ENCODE measurements at places on chromosomes 4 and X.
A peak's percentile ranks its signal among the peaks of the same experiment; 100 is the strongest.

- no peak for DNase-seq
These were observed 12.9 kb downstream of the PGM2 start for GRCh38 chr4:37839426-37839825.

- DNase-seq: no peak
These were observed 62.4 kb upstream of the UGT2B15 start for GRCh38 chr4:68732653-68733466.

GRCh38 chrX:110132450-110133114 is 129.7 kb downstream of the TMEM164 start:
- no peak for DNase-seq

DNA sequence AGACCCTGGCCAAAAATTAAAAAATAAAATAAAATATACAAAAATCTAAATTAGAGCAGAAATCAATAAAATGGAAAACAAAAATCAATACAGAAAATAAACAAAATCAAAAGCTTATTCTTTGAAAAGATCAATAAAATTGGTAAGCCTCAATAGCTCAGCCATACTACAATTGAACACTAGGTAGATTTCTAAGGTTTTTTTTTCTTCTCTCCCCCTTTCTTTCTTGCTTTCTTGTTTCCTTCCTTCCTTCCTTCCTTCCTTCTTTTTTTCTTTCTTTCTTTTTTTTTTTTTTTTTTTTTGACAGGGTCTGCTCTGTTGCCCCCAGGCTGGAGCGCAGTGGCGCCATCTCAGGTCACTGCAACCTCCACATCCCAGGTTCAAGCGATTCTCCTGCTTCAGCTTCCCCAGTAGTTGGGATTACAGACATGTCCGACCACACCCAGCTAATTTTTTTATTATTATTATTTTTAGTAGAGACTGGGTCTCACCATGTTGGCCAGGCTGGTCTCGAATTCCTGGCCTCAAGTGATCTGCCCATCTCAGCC is 23.4 kb upstream of the PPP3CA start:
- no peak for DNase-seq

DNA sequence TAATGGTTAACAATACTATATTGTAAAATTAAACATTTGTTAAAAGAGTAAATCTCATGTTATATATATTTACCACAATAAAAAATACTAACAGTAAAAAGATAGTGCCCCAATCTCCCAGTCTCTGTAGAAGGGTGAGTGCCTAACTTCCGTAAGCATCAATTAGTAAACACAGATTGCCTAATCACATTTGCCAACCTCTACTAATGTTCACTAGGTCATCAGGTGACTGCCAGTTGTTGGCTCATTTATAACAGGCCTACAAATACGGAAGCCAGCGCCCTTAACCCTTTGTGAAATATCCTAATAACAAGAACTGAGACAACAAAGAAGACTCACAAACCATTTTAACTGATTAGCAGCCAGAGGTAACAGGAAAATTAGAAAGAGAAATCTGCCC is 345.1 kb downstream of the INPP4B start:
- DNase-seq: no peak

DNA sequence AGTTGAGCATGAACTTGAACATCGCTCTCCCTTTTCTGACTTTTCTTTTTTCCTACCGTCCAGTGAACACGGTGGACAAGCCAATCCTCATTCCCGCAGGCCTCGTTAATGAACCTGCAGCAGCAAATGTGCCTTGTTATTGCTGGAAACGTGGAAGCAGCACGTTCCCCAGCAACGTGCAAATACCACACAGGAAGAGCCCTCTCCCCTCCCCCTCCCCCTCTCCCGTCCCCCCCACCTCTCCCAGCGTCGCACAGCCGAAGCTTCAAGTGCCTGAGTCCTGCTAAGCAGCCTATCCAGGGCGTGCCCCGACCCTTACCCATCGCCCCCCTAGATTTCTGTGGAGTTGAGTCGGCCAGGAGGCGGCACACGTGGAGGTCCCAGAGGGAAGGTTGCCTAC is 219.9 kb downstream of the BCOR start:
- no peak for DNase-seq

- no peak for DNase-seq
These were observed 143.8 kb downstream of the PPARGC1A start for GRCh38 chr4:23746027-23746426.

DNA sequence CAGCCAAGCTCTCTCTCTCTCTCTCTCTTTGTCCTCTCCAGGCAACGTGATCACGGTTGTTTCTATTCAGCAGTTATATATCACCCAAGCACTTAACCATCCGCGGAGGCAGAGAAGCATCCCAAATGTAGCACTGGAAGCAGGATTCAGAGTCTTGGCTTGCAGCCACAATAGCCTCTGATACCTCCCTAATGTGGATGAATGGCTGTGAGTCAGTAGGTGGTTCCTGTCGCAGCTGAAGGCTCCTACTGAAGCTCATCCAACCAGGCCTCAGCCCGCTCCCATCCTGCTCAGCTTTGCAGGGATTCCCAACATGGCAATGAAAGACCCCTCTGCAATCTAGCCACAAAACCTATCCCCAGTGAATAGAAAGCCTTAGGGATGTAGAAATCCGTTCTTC is 5.1 kb downstream of the HS6ST2 start:
- DNase-seq: no peak

- no peak for DNase-seq
These were observed 34.4 kb downstream of the RWDD4 start for GRCh38 chr4:183624548-183624947.

DNA sequence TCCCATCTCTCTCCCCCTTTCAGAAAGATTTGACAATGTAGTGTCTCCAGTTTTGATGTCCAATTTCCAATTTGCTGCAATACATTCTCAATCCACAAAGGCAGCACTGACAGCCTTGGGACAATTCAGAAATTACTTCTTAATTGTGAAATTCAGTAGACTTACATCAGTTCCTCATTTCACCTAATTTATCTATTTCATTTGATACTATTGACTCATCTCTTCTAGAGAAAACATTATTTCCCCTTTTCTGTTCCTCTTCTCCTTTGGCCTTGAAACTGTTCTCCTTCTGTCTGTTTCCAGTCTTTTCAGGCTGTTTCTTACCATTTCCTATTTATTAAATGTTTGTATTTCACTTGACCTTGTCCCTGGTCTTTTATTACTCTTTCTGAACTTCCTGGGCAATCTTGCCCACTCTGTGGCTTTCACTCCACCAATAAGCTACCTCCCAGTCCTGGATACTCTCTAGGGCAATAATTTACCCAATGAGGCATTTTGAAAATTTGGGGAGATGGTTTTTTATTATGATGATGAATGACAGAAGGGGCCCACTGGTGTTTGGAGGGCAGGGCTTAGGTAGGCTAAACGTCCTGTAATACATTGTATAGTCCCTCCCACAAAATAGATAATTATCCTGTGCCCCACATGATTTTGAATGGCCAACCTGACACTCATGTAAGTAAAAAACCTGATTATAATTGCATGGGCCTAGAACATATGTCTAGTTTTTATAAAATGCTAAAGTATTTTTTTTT is 498.0 kb upstream of the BOD1L1 start:
- DNase-seq: no peak

DNA sequence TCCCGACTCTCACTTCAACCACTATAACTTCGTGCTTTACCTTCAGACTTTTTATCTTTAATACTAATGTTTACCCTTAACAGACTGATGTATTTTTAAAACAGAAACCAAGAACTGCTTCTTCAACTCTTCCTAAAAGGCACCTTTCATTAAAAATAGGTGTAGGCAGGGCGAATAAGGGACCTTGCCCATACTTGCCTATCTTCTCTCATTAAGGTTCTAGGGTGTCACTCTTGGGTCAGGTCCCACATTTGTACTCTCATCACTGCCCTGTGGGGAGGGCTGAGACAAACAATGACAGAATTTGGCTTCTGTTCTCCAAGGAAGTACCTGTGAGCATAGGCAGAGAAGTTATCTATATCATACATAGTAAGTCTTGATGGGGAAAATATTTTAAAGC is 69.7 kb downstream of the ANKRD50 start:
- no peak for DNase-seq

GRCh38 chrX:49659771-49660170 is 36.0 kb downstream of the PAGE1 start:
- DNase-seq: no peak

DNA sequence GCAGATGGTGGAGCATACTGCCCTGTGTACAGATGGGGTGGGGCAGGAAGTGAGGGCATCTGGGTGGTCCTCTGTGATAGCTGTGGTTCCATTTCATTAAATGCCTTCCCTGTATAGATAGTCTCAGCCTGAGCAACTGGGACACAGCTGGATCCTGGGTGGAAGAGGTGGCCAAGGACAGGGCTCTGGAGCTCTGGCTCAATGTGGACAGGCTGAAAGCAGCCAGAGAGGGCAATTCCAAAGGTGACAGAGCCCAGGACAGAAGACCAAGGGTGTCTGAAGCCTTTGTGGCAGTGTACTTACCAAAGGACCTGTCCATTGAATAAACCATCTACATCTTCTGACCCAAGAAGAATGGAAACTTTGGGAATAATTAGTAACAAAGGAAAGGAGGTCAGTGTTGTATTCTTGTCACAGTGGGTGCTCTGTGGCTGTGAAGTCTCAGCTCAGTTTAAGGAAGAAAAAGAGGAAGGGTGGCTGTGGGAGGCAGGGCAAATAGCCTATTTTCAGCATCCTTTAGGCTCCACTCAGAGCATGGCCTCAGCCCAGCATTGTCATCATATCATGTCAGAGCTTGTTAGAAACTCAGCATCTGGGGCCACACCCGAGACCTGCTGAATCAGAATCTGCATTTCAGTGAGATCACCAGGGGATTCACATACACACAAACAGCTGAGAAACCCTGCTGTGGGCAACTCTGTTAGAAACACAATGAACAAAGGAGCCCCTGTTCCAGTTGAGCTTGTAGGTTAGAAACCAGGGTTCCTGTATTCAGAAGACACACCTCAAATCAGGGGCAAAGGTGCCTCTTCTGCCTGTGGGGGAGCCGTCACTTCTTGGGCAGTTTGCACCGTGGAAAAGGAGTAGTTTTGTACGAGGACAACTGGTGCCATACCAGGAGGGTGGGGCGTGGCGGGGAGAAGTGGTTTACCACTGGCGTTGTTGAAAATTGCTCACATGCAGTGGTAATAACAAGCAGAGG is 168.6 kb downstream of the PTTG2 start:
- peak; percentile 40 for DNase-seq

Data from stimulated activated CD8-positive, alpha-beta memory T cell treated with anti-CD3 and anti-CD28 coated beads, Interleukin-4, amount 100 ng/mL, for 4 hours (primary cell).